ENCODE measurements at places on chromosomes 16 and 17.

DNA sequence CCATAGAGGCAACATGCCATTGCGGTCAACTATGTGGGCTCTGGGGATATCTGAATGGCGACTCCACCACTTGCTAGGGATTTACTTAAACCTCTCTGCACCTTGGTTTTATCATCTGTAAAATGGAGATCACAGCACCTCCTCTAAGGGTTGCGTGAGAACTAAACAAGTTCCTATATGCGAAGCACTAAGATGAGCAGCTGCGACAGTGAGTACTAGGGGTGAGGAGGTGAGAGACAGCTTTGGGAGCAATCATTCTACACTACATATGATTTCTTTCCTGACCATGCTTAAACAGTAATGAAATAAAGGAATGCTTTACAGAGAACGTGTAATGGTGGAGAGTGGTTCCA is 61.4 kb downstream of the CREBBP start:
- DNase-seq = no peak

- no peak for DNase-seq
Observed at GRCh38 chr17:58285422-58285810, 4.7 kb upstream of the MPO start.

GRCh38 chr17:62093188-62094155 is 28.4 kb upstream of the MED13 start:
- DNase-seq = peak; percentile 58

DNA sequence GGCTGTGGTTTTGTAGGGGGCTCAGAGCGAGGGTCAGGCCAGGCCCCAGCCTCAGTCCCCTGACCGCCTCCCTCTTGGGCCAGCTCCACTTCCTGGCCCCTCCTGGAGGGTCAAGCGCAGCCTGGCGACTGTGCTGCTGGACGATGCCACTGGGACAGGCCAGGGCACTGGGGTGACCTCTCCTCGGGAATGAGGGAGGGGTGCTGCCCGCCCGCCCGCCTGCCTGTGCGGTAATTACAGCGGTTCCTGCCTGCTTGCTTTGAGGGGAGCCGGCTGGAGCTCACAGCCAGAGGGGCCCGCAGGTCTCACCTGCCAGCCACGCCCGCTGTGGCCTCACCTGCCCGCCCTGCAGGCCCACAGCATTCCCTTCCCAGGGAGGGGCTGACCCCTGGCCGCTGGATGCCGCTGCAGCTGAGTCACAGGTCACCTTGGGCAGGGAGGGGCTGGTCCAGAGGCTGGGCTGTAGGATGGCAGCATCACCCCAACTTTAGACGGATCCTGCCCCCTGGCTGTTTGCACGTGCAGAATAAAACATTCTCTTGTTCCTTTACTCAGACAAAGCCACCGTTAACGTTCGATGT is 76.7 kb upstream of the CBX4 start:
- DNase-seq = peak; percentile 42

- DNase-seq = peak; percentile 50
Observed at GRCh38 chr17:77451245-77451893, 310.6 kb downstream of the SEC14L1 start.
